ENCODE measurements at places on chromosomes 16 and 17.

- DNase-seq, result no peak
Measured at GRCh38 chr16:3149630-3150345, 15.0 kb downstream of the ZNF213 start.

DNA sequence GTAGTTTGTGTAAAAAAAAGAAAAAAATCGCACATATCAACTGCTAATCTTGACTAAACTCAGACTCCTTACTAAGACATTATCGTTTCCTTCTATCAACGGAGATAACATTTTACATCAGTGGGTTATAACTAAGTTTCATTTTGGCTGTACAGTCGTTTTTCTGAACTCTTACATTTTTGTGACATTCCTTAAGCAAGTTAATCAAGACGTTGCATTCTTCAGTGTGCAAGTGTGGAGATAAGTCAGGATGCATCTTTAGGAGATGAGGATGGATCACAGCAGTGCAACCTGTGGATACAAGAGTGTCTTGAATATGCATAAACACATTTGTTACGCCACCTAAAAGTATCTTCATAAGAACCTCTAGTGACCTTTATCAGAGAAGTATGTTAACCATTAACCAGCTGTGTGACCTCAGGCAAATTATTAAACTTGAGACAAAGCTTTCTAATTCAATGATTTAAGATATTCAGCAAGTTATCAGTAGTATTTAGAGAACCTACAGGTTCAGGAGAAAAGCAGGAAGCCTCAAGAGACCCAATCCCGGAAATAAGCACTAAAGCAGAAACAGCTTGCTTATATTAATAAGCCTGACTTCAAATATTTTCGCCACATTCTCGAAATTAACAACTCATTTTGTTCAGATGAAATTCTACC, 9.4 kb downstream of the CMC2 start:
- DNase-seq, result no peak

- DNase-seq, result no peak
Measured at GRCh38 chr17:80274871-80275449, 14.3 kb downstream of the RNF213 start.

DNA sequence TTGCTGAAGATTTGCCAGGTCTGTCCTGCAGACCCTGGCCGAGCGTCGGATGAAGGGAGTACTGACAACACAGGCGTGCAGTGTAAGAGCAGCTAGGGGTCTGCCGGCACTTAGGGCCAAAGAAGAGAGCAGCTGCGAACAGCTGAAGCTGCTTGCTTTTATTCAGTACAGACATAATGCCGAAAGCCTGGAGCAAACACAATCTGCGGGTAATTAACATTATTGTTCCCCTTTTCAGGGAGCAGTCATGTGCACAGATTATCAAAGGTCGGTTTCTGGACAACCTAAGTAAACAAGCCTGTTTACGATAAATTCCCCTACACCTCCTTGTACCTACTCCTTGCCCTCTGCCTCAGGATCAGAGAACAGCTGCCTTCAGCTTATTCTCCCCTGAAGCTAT, 12.0 kb upstream of the KRT23 start:
- no peak for DNase-seq

DNA sequence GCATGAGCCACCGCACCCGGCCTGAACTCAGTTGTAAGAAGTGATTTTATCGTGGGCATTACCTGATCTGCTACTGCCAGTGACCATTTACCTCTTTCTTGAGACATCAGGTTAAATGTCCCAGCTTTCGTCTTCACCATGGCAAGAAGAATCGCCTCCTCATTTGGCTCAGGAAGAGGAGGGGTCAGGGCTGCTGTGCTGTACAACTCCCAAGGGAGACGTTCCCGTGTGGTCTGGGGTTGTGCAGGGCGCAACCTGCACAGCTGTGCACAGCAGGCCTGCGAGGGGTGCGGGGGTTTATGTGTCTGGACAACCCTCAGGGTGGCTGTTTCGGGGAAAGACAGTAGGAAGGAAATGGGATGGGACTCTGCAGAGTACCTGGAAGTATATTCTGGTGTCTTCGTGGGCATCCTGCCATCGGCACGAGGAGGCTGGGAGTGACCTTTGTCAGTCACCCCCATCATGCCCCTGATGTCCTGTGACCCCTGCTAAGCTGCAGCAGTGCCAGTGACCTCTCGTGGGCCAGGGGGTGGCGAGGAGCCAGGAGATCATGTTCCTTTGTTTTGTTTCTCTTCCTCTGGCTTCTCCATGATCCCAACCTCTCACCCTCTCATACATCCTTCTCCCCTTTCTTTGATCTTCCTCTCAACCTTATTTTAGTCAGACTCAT, 27.3 kb downstream of the CIBAR2 start:
- no peak for DNase-seq

DNA sequence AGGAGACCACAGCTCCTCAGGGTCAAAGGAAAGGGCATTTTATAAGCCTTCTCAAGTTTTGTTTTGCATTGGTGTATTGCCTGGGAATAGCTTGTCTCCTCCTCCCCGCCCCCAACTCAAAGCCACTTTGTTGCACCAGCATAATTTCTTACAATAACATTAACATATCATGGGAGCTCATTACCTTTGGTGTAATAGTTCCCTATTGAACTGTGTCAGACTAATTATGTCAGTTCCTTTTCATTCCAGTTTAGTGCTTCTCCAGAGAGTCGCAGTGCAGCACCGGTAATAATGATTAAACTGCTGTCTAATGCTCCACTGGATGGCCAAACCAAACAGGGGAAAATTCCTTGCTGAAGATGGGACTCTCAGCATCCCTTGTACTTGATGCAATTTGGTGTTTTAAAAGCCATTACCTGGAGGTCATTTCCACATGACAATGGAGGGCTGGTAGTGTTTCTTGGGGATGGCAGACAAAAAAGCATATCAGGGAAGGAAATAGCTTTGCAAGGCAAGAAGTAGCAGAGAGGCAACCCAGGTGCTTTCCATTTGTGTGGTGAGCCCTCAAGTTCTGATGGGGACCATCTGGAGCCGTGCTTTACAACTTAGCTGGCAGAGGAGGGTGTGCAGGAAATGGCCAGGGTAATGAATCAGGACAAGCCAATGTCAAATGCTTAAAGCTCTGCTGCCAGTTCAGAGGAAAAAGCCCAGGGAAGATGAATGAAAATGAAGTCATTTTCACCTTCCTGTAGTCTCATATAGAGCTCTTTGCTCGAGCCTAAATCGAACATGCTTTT, 91.5 kb upstream of the NLRP1 start:
- DNase-seq, result no peak

GRCh38 chr17:73017658-73018057, 74.8 kb downstream of the SLC39A11 start:
- no peak for DNase-seq

DNA sequence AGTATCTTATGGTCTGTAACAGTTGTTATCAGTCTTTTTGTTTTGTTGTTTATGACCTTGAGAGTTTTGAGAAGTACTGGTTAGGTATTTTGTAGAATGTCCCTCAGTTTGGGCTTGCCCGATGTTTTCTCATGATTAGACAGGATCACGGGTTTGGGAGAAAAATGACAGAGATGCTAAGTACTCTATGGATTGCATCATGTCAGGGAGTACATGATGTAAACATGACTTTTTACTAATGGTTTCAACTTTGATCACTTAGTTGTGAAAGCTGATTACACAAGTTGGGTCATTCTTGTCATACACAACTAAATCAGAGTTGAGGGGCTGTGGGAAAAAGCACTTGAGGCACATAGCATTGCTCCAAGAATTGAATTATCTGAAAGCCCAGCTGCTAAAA, 94.7 kb upstream of the SIAH1 start:
- no peak for DNase-seq

GRCh38 chr17:51398687-51399086, 138.3 kb downstream of the UTP18 start:
- DNase-seq, result no peak

DNA sequence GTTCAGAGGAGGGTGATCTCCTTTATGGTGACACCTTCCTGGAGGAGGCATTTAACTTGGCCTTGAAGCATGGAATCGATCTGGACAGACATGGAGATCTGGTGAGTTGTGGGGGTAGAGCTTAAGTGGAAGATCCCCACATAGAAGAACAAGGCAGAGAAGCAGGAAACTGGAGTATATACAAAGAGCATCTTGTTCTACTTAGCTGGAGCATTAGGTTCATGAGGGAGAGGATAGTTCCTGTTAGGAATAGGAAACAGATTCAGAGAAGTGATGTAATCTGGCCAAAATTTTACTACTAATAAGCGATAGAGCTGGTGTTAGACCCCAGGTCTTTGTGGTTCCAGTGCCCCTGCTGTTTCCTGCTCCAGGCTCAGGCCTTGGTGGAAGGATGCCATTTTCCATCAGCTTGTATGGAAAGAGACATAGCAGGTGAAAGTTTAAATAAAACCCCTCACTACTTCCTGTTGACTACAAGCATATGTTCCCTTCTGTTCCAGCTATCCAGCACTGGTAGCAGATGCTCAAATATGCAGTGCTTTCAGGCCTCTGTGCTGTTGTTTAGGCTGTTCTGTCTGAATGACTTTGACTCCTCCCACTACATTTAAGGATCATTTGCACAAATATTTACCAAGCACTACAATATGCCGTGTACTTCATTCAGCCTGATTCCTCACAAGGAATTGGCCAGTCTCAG, 9.4 kb downstream of the RPAIN start:
- no peak for DNase-seq

GRCh38 chr17:53186001-53186400, 636.7 kb upstream of the KIF2B start:
- DNase-seq, result no peak

DNA sequence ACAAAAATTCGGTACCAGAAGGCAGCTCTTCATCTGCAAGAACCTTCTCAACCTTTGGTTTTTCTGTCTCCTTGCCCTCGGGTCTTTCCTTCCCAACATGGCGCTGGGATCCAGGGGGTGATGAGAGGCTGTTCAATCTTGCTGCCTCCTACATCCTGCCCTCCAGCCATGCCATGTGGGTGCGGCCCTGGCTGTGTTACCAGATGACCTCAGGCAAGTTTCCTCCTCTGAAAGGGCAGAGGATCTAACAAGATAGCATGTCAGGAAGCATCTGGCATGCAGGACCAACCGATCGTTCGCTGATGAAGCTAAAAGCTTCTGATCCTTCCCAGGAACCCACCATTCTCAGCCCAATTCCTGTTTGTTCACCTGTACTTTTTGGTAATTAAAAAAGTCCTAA, 36.8 kb upstream of the BCAR1 start:
- DNase-seq, result no peak

DNA sequence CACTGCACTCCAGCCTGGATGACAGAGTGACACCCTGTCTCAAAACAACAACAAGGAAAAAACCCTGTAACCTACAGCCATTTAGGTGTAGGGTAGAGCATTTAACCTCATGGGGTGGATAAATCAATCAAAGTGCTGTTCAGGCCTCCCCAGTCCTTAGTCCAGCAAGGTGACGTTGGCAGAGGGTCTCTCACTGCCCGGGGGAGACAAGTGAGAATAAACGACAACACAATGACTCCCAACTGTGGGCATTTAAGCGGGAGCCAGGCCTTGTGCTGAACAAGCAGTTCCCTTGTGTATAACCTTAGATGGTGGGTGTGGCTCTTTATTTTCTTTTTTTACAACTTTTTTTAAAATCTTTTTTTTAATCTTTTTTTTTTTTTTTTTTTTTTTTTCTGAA, 29.3 kb downstream of the TMEM92 start:
- DNase-seq, result no peak

GRCh38 chr17:78168903-78169793, 767 bp downstream of the SYNGR2 start:
- no peak for DNase-seq

GRCh38 chr16:27238016-27238587, 30.5 kb downstream of the NSMCE1 start:
- no peak for DNase-seq

GRCh38 chr17:61391595-61392291, 7.9 kb upstream of the TBX2 start:
- DNase-seq, result no peak

DNA sequence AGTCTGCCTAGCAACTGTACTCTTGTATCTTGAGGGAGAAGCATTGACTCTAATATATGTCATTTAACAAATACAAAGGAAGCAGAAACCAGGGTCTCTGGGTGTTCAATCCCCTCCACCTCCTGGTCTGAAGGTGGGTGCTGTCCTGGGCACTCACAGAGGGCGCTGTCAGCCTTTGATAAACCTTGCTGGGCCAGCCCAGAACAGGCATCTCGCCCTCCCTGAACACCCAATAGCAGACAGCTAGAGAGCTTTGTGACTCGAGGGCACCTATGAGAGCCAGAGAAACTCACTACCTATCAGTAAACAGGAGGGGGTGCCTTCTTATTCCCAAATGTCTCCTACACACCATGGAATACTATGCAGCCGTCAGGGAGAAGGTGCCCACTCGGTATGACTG, 6.4 kb upstream of the PIPOX start:
- DNase-seq, result no peak

DNA sequence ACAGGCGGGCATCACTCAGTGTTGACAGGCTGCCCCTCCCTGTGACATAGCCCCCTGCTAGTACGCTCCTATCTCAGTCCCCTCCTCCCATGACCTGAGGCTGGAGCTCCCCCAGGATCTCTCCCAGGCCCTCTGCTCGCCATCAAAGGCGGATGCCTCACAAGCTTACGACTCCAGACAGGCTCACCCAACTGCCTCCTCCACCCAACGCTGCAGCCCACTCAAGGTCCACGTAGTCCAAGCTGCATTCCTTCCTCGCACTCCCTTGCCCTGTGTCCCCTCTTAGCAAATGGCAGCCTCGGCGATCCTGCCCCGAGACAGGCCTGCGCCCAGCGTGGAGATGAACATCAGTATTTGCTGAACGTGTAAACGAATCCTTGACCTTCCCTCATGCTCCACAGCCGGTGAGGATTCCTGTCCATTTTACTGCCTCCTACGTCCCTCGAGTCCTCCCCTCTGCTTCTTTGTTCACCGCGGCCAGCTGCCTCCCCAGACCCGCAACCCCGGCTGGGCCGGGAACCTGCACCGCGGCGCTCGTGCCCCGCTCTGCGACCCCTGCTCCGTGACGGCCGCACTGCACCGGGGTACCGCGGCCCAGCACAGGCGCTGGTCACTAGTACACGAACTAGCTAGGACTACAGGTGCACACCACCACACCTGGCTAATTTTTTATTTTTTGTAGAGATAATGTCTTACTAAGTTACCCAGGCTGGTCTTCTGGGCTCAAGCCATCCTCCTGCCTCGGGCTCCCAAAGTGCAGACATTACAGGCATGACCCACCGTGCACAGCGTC, 838 bp upstream of the TMEM97 start:
- DNase-seq, result no peak

DNA sequence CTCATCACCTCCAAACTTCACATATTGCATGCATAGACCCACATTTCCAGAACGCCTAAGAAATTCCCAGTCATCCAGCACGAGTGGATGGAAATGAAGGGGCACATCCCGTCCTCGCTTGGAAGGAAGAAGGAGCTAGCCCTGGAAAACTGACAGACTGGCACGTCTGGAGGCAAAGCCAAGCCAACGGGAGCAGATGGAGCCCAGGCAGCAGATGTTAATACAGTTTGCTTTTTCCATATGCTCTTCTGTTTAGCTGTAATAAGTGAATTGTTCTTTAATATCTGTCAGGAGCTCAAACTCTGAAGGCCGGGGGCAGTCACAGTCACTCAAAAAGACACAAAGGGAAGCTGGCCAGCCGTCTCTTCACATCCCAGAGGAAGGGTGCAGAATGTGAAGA, 187.7 kb downstream of the XYLT1 start:
- no peak for DNase-seq
